ENCODE measurements at places on chromosomes 12 and 14.

DNA sequence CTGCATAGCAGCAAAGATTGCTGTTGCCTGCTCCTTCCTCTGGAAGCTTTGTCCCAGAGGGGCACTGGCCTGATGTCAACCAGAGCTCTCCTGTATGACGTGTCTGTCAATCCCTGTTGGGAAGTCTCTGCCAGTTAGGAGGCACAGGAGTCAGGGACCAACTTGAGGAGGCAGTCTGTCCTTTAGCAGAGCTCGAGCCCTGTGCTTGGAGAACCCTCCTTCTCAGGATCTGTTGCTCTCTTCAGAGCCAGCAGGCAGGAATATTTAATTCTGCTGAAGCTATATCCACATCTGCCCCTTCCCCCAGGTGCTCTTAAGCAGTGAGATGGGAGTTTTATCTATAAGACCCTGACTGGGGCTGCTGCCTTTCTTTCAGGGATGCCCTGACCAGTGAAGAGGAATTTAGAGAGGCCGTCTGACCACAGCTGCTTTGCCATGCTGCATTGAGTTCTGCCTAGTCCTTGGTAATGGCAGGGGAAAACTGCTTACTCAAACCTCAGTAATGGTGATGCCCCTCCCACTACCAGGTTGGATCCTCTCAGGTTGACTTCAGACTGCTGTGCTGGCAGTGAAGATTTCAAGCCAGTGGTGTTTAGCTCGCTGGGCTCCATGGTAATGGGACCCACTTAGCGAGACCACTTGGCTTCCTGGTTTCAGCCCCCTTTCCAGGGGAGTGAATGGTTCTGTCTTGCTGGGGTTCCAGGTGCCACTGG is 218.6 kb upstream of the SLC38A2 start:
- no peak for DNase-seq

- DNase-seq = no peak
These were observed 156.4 kb downstream of the ESR2 start for GRCh38 chr14:64137657-64138290.

DNA sequence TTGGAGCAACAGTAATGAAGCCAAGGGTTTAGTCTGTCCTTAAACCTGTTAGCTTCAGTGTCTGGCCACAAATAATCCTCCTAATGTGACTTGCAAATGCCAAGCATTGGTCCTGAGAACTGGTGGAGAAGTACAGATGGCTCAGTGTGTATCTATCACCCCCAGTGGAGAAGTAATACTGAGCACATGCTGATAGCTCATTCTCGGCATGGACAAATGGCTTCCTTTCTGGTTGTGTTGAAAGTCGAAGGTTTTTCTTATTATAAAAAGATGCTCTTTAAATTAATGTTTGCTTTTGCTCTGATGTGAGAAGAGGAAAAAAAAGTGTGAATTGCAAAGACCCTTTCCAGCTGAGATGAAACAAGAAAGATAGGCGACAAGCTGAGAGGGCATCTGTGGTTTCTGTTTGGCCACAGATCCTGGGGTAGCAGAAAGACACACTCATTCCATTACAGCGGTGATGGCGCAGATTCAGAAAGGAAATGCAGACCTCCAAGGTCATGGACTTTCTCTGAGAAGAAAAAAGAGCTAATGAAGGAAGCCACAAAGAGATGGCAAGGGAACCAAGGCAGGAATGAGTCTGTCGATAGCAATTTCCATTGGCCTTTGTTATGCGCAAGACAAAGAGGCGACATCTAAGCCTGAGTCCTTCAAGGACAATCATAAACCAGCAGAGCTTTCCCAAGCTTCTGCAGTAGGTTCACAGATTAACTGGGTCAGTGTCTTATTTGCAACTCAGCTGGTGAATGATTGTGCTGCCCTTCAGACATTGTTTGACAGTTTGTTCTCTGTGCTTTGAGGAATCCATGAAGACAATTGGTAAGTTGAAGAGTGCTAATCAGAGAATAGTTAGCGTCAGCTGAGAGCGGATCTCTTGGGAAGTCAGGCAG is 155.5 kb upstream of the RGS6 start:
- DNase-seq = no peak

DNA sequence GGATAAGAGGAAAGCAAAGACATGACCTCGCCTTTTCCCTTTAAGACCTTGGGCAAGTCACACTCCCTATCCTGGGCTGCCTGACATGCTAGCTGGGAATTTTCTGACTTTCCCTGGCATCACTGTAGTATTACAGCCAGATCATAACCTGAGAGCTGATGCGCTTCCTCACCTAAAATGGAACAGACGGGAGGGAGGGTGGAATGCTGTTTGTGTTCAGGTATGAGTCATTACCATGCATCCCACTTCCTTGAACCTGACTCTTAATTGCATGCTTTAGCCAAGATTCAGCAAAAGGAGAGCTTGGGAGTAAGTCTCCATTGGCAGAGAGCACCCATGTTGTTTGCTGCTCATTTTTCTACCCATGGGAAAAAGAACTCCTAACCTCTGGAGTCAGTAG is 156.5 kb downstream of the KCNK10 start:
- DNase-seq = no peak

DNA sequence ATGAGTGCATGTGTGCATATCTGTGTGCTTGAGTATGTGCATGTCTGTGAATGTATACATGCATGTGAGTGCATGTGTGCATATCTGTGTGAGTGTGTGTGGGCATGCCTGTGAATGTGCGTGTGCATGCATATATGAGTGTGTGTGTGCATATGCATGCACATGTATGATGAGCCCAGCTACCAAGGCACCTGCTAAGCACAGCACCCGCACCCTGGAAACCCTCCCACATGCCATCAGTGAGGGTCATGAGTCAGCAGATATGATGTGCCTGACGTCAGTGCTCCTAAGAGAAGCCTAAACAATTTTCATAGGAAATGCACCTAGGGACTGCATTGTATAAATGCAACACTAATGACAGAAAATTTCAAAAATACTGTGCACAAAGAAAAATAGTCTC is 151.1 kb downstream of the KIF26A start:
- DNase-seq = no peak

GRCh38 chr14:68375376-68375775 is 417.5 kb downstream of the ZFP36L1 start:
- no peak for DNase-seq

DNA sequence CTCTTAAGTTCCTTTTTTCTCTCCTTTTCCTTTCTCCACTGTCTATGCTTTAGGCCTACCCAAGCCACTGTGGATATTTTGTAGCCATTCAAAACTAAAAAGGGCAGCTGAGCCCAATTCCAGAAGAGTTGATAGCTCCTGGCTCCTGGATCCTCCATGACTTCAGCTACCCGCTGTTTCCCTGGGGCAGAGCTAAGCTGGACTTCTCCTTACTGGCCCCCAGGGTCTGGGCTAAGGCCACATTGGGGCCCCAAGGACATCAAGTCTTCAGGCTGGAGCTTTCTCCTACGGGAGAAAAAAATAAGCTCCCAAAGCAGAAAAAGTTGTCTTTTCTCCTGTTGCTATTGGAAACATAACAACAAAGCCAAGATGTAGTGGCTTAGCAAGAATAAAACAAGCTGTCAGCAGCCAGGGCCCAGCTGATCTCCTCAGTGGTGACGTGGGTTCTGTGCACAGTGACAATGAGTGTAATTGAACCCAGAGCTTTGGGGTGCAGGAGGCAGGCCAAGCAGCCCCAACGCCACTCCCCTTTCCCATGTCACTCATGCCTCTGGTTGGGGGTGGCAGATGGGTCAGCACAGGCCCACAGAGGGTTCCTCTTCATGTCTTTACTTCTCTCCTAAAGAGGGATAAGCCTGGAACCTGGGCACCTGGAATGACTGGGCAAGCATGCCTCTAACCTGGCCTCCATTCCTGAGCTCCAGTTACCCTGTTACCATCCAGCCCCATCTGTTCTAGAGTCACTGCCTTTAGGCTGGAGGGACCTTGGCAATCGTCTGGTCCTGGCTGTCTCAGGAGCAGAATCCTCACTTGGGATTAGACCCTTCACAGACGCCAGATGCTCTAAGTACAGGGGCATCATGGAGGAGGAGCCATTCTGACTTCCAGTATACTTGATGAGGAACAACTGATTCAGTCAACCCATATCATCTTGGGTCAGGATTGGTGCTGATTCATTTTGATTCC is 171.2 kb downstream of the ZFP36L1 start:
- DNase-seq = no peak
